ENCODE measurements at places on chromosomes 16 and 17.

DNA sequence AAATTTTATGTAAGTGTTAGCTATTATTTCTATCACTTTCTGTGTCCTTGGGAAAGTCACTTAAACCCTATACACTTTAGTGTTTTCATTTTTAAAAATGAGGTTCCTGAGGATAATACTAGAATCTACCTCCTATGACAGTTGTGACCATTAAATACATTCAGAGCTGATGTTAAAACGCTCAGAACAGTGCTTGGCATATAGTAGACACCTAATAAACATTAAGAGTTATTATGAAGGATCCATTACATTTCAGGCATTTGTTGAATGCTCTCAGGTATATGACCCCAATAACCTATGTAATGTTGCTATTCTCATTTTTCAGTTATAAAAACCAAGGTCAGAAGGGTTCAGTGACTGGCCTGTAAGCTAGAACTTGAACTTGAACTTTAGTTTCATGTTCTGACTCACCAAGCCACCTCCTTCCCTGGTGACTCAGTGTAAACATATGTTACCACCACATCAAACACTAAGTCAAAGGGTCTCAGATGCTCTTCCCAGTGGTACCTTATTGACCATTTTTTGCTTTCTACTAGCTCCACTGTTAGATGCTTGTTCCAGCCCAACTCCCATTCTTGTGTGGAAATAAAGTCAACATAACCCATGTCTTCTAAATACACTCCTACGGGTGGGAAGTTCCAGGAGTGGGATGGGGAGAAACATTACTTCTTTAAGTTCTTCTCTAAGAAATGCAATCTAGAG is 47.6 kb downstream of the HSD17B2 start:
- no peak for DNase-seq

DNA sequence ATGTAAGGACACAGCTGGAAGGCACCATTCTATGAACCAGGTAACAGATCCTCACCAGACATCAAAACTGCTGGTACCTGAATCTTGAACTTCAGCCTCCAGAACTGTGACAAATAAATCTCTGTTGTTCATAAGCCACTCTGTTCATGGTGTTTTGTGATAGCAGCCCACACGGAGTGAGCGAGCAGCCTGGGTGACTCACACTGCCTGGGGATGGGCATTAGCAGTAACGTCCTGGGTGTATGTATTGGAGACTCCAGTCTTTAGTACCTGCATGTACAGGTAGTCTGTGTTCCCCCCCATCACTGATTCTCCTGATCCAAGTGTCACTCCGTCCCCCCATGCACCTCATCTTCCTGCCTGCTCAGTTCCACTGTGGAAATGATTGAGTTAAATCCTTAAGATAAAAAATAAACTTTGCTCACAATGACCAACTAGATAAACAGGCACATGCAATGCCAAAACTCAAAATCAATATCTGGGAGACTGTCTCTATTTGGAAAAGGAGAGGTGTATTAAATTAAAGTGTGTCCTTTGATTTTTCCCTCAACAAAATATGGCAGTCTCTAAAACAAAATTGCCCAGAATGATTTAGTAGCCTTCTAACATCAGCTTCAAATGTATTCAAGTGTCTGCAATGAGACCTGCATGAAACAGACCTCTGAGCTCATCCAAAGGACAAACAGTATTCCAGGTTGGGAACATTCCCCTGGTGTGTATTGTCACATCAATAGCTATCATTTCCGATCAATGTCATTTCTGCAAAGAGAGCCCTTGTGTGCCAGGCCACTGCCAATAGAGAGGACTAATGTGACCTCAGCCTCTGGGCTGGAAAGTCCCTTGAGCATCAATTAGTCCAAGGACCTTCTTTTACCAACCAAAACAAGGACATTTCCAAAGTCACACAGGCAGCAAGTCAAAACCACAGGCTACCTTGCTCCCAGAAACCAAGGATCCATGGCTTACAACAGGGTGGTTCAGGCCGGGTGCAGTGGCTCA is 12.2 kb upstream of the VAT1L start:
- DNase-seq, result no peak

GRCh38 chr16:24077966-24078365 is 178.2 kb upstream of the CACNG3 start:
- DNase-seq, result no peak

GRCh38 chr17:78524870-78525510 is 52.2 kb downstream of the DNAH17 start:
- no peak for DNase-seq

- DNase-seq, result peak; percentile 67
Observed at GRCh38 chr17:41917679-41918313, 955 bp downstream of the ACLY start.

- DNase-seq, result no peak
Observed at GRCh38 chr16:52558448-52558847, 11.5 kb upstream of the TOX3 start.

- DNase-seq, result no peak
Observed at GRCh38 chr16:6946802-6947201, 385.8 kb upstream of the RBFOX1 start.

- no peak for DNase-seq
Observed at GRCh38 chr17:76612977-76613851, 27.6 kb upstream of the ST6GALNAC2 start.

- DNase-seq, result no peak
Observed at GRCh38 chr17:21268596-21269188, 15.5 kb upstream of the NATD1 start.

DNA sequence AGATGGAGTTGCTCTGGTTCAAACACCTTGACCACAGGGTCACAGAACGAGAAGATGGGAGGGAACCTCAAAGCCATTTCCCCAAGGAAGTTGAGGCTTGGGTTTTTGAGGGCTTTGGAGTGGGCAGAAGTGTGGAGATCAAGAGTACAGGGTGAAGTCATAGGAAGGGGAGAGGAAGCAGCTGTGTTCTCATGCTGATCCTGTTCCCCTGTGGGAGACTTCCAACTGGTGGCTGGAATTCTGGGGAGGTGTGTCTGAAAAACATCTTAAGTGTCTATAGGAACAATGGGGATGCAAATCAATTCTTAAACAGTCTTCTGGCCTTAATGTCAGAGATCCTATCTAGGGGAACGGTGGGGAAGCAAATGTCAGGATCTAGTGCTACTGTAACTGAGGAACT is 38.8 kb upstream of the HSBP1 start:
- DNase-seq, result no peak

- no peak for DNase-seq
Observed at GRCh38 chr17:14935139-14935841, 329.8 kb downstream of the PMP22 start.

DNA sequence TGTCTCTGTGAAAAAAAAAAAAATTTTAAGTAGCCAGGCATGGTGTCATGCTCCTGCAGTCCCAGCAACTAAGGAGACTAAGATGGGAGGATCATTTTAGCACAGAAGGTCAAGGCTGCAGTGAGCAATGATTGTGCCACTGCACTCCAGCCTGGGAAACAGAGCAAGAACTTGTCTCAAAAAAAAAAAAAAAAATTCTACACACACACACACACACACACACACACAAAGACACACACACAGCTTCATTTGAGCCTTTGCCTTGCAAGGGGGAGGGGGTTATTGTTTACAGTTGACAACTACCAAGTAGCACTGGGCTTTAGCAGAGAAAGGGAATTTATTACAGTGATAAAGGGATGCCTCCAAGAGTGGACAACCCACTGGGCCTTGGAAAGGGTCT is 4.9 kb upstream of the POLR3E start:
- no peak for DNase-seq

- DNase-seq, result no peak
Observed at GRCh38 chr17:38881600-38882191, 11.8 kb downstream of the LASP1 start.

GRCh38 chr17:76440751-76441362 is 12.1 kb downstream of the UBE2O start:
- DNase-seq, result no peak

DNA sequence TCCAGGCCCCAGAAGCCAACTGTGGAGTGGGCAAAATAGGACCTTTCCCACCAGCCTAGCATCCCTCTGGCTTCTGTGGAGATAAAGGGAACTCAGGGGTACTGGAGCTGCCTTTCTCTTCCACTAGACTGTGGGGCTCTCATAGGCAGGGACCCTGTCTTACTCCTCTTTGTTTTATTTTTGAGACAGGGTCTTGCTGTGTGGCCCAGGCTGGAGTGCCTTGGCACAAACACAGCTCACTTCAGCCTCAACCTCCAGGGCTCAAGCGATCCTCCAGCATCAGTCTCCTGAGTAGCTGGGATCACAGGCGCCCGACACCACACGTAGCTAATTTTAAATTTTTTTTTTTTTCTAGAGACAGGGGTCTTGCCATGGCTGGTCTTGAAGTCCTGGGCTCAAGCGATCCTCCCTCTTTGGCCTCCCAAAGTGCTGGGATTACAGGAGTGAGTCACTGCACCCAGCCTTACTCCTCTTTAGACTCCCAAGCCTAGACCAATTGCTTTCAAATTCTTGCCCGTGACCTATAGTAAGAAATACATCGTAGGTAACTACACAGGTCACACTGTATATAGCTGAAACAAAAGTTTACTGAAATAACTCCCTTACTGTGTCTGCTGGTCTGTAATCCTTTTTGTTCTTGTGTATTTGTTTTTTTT is 2.6 kb downstream of the RAI1 start:
- no peak for DNase-seq

DNA sequence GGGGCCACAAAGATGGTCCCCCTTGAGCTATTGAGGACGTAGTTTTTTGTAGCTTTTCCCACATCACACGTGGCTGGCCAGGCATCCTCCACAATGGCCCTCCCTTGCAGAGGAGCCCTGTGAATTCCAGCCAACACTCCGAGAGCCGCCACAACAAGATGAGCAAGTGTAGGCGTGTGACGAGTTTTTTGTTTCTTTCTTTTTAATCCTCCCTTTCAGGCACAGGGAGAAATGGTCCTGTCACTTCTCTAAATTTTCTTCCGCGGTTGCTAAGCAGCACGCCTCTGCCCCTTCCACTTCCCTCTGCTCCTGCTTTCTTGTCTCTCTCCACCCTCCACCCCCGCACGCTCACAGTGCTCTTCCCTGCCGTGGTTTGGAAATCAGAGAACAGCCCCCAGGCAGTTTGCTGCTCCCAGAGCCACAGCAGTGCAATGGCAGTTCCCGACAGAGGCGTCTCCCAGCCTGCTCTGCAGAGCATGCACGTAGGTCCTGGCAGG is 68.0 kb upstream of the MRTFB start:
- no peak for DNase-seq

DNA sequence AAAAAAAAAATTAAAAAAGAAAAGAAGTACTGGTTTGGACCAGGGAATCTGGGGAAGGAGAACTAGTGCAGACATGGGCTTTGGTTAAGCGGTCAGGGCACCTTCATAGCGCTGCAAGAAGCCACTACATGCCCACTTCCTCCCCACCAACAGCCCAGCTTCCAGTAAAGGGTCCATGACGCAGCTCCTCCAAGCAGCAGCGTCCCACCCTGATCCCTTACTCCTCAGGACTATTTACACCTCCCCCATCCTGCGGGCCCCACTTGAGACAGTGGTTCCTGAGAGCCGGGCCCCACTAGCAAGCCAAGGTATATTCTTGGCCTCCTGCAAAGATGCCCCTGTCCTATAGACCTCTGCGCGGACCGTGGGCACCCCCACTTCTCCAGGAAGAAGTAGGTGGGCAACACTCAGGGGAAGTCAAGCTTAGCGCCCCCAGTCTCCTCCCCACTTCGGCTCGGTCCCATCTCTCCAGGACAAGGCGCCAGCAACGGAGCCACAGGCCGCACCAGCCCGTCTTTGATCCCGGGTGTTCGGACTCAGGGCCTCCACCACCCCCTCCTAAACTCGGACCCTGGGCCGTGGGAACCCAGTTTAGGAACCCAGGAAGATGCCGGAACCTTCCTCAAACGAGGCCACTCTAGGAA is 913 bp upstream of the PRR14 start:
- no peak for DNase-seq

DNA sequence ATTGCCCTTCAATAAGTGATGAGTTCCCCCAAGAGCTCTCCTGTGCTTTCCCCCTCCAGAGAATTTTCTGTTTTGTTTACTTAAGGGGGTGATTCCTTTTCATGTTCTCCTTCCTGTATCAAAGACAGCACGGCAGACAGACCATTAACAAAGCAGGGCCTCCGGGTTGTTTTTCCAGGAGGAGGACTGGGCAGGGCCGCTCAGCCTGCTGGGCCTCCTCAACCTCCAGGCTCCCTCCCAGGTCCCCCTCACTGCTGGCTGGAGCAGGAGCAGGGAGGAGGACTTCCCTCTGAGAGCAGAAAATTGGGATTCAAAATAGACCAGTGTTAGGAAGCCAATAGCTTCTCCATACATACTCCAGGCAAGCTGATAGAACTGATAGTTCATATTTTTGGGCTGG is 20.4 kb downstream of the SDK2 start:
- no peak for DNase-seq

- no peak for DNase-seq
Observed at GRCh38 chr16:58127033-58127556, 2.1 kb downstream of the CFAP20 start.

- peak; percentile 89 for DNase-seq
Observed at GRCh38 chr17:29591737-29592608, 959 bp upstream of the ANKRD13B start.

DNA sequence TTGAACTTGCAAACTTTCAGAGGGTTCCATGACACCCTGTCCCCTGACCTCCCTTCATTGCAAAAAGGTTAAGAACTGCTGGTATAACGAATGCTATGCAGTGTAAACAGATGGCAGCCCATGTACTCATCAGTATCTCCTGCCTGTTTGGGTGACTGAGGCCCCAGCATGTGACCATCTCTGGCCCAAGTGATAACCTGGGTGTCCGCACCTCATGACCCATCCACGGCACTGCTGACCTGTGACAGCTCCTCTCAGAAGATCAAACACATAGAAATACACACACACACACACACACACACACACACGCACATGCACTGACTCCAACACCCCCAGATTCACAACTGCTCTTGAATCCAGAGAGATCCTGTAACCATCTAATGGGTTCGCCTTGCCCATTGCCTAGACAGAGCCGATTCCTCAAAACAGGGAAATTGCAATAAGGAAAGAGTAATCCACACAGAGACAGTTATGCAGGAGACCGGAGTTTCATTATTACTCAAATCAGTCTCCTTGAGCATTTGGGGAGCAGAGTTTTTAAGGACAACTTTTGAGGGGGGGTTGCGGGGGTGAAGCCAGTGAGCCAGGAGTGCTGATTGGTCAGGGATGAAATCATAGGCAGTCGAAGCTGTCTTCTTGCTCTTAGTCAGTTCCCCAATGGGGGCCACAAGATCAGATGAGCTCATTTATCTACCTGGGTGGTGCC is 11.3 kb upstream of the PHOSPHO1 start:
- no peak for DNase-seq

GRCh38 chr16:86545954-86546637 is 8.9 kb downstream of the MTHFSD start:
- DNase-seq, result no peak

GRCh38 chr17:75639327-75639726 is 6.1 kb downstream of the SMIM5 start:
- DNase-seq, result no peak
